ENCODE measurements at places on chromosomes 4 and X.
A peak's percentile ranks its signal among the peaks of the same experiment; 100 is the strongest.

DNA sequence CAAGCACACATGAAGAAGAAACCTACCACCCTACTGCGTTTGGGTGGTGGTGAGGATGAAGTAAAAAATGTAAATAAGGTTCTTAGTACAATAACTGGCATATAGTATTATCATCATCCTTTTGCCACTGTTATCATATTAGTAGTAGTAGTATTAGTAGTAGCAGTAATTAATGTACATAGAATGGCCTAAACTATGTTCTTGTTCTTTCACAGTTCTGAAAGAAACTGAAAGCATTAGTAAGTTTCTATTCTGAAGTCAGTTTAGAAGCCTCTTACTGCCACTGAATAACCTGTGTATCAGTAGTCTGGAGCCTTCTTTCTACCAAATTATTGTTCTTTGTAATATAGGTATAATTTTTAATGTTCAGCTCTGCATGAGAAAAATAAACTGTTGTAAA lies 21.0 kb downstream of the COL4A6 start:
- no peak for DNase-seq

DNA sequence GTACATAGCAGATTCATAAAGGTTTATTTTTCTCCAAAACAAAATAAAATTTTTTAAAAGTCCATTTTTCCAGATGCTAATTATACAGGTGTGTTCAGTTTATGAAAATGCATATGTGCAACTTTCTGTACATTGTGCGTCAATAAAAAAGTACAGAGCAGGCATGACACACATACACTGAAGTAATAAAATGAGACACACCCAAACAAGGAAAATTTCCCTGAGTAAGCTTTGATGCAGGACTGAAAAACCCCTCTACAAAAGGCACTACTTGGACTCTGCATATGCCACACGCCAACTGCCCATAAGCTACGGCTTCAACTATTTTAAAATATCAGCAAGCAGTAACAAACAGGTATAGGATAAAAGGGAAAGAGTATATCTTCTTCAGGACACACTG lies 13.8 kb downstream of the ARAP2 start:
- DNase-seq, result no peak

- no peak for DNase-seq
These were observed 39.2 kb downstream of the USP11 start for GRCh38 chrX:47272013-47272408.

DNA sequence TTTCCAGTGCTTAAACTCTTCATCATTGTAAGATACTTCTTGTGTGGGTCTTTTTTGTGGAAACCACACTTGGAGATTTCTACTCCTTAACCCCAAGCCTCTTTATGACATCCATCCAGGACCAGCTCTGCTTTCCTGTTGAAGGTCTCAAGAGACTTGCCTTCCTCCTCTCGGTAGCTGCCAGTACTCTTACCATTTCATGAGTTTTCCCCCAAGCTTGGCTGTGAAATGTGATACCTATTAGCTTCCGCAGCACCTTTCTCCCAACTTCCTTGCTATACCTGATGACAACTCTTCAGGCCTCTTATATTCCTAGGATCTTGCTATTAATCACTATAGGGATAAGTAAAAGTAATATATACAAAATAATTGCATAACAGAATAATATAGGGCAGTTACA lies 1.9 kb upstream of the DCK start:
- DNase-seq, result no peak

DNA sequence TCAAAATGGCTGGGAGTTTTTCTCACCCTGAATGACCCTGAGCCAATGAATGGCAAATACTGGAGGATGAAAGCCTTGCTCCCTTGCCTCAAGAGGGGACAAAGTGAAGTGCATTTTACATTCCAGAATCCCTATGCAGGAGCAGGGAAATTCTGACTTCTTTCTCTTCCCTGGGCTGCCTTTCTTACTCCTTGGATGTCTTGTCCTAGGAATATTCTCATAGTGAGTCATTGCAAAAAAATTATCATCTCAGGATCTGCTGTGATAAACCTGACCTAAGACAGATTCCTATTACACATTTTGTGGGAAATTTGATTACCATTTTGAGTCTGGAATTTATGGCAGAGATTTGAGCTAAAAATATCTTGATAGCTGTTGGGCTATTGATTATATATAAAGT lies 199.9 kb downstream of the TMA16 start:
- DNase-seq, result peak; percentile 84

DNA sequence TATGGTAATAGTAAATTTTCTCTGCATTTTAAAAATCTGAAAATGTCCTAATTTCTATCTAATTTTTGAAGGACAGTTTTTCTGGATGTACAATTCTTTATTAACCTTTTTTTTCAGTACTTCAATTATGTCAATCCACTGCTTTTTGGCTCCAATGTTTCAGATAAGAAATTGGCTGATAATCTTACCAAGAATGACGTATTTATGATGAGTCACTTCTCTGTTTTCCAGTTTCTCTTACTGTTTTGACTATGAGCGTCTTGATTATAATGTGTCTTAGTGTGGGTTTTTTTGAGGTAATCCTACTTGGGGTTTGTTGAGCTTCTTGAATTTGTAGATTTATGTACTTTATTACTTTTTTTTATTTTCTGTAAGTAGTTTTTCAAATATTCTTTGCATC lies 47.2 kb downstream of the UGT2B11 start:
- DNase-seq, result peak; percentile 1

GRCh38 chr4:52933738-52934137 lies 71.6 kb downstream of the RASL11B start:
- no peak for DNase-seq

- DNase-seq, result no peak
These were observed 8.6 kb downstream of the SRPX start for GRCh38 chrX:38211891-38212635.

- peak; percentile 96 for DNase-seq
These were observed 95.8 kb downstream of the ATXN3L start for GRCh38 chrX:13223868-13224567.

- no peak for DNase-seq
These were observed 170.2 kb upstream of the ETNPPL start for GRCh38 chr4:108933046-108933445.

- no peak for DNase-seq
These were observed 13.5 kb downstream of the PRKX start for GRCh38 chrX:3699821-3700381.

GRCh38 chrX:28589046-28589445 lies 1.8 kb downstream of the IL1RAPL1 start:
- no peak for DNase-seq

GRCh38 chr4:26204911-26205370 lies 115.9 kb upstream of the RBPJ start:
- no peak for DNase-seq

DNA sequence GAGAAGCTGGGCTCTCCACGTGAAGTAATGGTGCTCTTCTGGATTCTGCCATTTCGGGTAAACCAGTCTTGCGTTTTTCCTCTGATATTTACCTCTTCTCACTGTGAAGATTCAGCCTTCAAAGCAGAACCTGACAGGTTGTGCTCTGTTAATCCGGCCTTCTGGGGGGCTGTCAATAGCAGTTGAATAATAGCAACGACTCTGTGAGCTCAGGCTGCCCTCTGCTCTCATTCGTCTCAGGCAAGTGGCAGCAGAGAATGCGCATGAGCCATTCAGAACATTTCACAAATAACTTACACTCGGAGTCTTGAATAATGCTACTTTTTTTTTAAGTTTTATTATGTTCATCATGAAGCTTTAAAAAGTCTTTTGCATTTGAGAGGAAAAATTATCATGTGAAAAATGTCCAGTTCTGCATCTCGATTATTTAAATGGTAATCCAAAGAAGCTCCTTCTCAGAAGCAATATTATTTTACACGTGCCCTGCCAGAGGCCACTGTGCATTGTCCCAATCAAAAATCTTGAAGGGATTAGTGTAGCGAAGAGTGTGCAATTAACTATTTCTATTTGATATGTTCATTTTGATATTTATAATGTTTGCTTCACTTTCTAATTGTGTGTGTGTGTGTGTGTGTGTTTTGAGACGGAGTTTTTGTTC lies 354.2 kb upstream of the FAT1 start:
- no peak for DNase-seq

DNA sequence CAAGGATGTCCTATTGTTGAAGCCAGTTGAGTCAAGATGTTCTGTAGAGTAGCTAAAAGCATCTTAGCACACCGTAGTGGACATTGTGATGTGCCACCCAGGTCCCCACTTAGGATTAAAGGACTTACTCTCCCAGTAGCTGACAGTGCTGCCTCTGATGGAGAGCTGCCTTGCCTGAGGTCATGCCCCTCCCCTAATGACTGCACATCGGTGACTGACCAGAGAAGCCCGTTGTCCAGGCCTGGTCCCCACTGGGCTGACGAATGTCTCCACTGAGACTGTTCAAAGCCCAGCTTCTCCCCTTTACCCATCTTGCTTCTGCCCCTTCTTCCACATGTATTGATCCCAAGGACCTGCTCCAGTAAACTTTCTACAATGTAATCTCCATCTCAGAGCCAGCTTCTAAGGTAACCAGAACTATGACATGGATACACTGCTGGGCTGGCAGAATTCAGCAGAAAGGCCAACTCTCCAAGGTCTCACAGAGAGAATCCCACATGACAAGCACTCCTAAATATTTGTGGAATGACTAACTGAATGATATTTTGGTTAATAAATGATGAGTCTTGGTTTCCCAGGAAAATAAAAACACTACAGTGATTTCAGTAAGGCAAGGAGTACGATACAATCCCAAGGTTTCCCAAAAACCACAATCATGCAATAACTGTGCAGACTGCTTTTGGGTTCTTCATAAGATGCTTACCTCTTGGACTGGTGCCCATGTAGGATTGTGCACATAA lies 82.4 kb upstream of the TMEM150C start:
- DNase-seq, result peak; percentile 81

GRCh38 chr4:173878701-173879100 lies 348.7 kb upstream of the HAND2 start:
- DNase-seq, result no peak

DNA sequence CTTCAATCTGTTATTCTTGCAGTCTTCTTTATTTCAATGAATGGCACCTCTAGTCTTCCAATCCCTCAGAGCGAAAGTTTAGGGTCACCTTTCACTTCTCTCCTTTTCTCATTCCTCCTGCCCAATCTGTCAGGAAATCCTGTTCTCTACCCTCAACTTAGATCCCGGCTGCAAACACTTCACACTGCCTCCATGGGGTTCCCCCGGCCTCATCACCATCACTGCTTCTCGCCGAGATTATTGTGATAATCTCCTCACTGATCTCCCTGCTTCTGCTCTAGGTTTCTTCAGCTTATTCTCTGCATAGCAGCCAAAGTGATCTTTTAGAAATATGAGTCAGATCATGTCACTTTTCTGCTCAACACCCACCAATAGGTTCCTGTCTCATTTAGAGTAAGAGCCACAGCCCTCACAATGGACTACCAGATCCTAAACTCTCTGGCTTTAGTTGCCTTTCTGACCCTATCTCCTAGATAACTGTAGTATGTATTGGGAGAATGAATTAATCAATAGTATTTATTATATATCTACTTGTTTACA lies 43.6 kb upstream of the TBC1D9 start:
- no peak for DNase-seq

GRCh38 chr4:53890461-53890860 lies 173.9 kb downstream of the CHIC2 start:
- no peak for DNase-seq

GRCh38 chrX:151169783-151170182 lies 6.6 kb upstream of the GPR50 start:
- DNase-seq, result no peak

GRCh38 chrX:74535086-74535407 lies 79.4 kb downstream of the RLIM start:
- no peak for DNase-seq

DNA sequence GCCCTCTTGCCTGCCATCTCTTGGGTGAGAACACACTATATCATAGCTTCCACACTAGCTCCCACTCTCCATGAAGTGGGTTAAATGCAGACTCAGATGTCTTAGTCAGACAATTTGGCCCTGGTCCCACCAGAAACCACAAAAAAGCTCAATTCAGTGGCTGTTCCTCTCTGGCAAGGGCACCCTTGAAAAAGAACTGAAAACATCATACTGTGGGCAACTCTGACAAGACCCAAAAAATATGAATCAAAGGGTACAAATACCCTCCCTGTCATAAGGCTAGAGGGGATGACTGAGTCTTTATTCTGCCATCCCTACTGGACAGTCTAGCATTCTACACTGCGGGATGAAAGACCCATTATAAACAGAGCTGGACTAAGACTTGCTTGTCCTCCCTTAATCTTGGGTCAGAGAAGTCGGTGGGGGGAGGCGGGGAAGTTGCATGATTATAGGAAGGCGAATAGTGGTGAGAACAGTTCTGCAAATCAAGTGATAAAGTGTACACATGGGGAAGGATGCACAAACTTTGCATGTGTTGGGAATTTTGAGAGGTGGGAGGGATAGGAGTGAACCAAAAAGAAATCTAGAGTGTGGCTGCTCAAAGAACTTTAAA lies 172.1 kb downstream of the OPHN1 start:
- peak; percentile 74 for DNase-seq

GRCh38 chr4:8096690-8097061 lies 61.9 kb downstream of the ABLIM2 start:
- no peak for DNase-seq

DNA sequence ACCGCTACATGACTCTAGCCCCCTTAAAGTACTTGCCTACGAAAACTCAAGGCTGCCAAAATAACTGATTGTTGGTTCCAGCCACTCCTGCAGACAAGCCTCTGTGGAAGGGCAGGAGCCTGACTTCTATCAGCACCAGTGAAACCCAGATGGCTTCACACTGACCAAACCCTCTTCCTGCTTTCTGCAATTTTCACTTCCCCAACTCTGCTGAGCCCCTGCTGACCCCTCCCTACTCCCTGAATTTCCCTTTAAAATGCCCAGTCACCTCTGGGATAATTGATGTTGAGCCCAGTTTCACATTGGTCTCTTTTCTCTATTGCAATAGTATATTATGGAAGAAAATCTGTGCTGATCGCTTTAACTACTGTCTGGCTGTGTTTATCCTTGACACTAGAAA lies 61.6 kb upstream of the STS start:
- DNase-seq, result no peak

DNA sequence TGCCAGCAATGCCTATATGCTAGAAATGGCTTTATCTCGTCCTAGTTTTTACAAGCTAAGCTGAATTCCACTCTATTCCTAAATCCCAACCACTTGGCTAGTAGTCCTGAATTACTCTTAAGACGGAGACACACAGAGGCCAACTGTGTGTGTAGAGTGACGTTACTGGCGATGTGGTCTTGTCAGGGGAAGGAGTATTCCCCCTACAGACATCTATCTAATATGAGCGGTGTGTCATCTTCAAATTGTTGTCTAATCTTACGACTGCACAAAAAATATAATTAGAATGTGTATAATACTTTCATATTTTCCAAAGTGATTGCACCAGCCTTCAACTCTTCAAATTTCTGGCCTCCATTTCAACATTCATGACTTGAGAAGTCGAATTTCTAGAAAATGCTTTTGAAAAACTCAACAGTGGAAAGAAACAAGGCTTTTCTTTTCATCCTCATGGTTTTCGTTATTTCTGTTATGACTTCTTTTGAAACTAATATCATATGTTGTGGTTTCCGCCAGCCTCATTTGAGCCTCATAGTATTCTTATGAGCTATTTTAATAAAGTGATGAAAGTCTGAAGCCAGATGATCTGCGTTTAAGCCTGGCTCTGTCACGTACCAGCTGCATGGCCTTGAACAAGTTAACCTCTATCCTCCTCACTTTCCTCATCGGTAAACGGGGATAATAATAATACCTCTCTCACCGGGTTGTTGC lies 132.3 kb downstream of the SOWAHB start:
- DNase-seq, result no peak

- no peak for DNase-seq
These were observed 25.8 kb upstream of the ARHGAP24 start for GRCh38 chr4:85448906-85449890.
